Dermis microvascular lymphatic vessel endothelial cell (primary cell): ENCODE measurements at places on chromosomes 1 and 21. TPM values are rescaled to one million over a fixed set of nuclear protein-coding genes. Genes with fewer than 3 reads are reported as not detected.

The PCBP3 gene
- total RNA-seq = 0.13 TPM in 2 replicates

The KRTAP19-1 gene
- not detected in 2 replicates for total RNA-seq

The KCNA2 gene
- total RNA-seq = not detected in 2 replicates

The ARHGAP30 gene
- not detected in 2 replicates for total RNA-seq

The LRRC39 gene
- total RNA-seq = under 0.01 TPM in 1 of 2 replicates, not detected in the other
